Activated T-cell treated with anti-CD3 and anti-CD28 coated beads for 1 hour (primary cell): ENCODE measurements at places on chromosomes 2 and 18.

DNA sequence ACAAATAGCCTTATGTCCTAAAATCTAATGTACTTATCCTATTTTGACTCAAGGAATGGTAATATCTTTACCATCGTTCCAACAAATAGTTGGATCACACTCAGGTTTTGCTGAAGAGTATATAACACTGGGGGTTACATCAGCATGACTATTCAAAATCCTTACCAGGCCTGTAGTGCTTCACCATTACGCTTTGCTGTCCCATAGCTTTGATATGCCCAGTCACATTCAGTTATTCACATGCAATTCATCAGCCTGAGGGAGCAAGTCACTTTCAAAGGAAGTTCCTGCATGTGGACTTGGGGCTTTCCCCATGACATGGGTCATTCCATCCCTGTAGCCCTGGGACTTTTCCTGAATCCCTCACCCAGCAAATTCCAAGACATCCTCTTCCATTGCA is 39.6 kb downstream of the FTCDNL1 start:
- no peak for DNase-seq

DNA sequence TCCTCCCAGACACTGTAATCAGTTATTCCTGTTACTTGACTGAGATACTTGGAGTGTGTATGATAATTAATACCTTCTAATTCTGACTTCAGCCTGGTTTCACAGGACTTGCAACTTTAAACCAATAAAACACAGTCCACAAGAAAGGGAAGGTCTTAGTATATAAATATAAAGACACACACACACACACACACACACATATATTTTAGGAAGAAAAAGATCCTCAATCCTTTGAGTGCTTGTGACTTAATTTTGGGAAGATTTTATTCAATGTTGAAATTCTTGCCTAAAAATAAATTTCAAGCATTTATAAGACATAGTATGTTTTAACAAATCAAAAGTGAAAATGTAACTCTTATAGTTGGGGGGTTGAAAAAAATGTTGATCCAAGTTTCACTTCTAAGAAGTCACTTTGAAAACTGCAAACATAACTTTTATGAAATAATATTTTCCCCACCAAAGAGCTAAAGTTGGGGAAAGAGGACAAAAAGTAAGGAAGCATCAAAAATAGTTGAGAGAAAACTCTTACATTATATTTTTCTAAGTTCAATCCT is 824 bp upstream of the VPS54 start:
- no peak for DNase-seq

DNA sequence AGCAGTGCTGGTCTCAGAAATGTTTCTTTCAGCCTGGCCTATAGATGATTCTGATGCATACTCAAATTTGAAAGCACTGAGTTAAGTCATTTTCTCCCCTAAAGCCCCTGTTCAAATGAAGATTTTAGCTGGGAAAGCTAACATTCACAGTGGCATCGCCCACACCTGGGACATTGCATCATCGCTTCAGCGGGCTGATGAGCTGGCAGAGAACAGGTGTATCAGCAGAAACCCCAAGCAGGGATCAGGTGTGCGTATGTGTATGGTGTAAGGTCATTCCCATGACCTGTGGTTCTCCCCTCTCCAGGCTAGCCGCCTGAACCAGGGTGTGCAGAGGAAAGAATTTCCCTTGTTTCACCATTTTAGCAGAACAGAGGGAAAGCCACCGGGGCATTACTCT is 56.3 kb downstream of the EPAS1 start:
- no peak for DNase-seq

DNA sequence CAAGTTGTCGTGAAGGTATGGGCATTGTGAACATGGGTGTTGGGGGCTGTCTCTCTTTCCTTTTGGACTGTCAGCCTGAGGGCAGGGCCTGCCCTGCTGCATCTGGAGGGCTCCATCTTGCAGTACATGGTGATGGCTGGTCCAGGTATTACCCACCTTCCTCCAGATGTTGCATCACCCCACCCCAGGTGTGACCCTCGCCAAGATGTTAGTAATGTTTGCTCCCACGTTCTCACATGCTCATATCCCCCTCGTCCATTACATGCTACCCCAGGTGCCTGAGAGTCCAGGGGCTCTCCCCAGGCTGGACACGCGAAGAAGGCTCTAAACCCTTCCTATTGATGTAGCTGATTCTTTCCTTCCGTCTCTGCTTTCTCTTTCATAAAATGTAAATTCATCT is 13.9 kb downstream of the ZAP70 start:
- no peak for DNase-seq

- no peak for DNase-seq
Measured at GRCh38 chr2:216192181-216192580, 83.0 kb downstream of the XRCC5 start.

DNA sequence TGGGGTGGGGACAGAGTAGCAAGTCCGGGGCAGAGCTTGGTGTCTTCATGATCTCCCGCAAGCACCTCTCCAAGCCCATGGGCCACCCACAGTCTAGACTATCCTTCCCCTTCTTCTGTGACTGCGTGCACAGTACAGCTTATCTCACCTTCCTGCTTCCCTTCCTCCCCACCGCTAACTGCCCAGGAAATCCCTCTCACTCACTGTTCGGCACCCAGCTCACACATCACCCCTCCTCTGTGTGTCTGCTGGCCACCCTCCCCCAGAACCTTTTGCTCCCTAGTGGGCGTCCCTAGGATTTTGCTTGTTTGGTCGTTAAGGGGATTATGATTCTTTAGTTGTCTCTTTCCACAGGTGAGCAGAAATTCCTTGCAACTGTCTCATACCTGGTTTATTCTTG is 31.5 kb upstream of the SMAD7 start:
- no peak for DNase-seq

GRCh38 chr2:214706986-214707385 is 102.5 kb downstream of the BARD1 start:
- DNase-seq = no peak

DNA sequence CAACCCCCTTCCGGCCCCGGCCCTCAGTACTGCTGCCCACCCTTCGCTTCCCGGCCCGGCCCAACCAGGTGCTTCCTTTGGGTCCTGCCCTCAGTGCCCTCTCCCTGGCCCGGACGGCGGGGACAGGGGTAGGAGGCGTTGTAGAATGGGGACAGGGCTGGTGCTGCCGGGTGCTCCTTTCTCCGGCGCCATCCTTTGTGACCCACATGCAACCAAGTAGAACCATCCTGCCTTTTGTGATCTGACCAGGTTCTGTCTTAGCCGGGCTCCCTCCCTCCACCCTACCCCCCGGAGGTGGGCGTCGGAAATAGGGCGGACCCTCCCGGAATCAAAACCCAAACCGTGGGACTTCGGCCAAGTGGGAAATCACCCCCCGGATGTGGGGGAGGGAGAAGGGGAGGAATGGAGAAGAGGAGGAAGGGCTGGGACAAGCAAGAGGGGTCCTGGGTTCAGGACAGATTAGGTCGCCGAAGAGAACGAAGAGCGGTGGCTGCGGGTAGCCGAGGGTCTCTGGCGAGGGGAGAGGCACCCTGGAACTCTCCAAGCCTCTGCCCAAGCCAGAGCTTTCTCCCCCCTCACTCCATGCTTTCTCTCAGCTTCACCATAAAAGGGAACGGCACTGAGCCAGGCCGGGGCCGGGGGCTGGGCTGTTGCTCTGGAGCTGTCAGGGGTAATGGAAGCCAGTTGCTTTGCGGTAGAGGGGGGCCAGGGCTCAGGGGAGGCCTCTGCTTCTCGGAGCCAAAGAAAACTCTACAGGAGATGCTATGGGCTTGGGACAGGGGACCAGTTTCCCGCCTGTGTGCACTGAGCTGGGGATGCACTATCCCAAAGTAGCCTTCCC is 756 bp upstream of the OST4 start:
- no peak for DNase-seq

DNA sequence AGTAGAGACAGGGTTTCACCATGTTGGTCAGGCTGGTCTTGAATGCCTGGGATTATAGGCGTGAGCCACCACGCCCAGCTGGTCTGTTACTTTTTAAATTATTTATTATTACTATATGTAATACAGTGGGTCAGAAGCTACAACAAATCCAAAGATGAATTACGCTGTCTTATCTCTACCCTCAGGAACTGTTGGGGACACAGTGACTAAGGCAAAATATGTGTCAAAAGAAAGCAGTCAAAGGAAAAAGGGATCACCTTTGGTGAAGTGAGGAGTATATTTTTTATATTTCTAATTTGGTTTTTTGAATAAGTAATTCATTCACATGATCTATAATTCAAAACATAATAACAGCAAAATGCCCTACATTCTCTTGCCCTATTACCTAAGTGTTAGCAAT is 4.7 kb downstream of the CREB1 start:
- no peak for DNase-seq

DNA sequence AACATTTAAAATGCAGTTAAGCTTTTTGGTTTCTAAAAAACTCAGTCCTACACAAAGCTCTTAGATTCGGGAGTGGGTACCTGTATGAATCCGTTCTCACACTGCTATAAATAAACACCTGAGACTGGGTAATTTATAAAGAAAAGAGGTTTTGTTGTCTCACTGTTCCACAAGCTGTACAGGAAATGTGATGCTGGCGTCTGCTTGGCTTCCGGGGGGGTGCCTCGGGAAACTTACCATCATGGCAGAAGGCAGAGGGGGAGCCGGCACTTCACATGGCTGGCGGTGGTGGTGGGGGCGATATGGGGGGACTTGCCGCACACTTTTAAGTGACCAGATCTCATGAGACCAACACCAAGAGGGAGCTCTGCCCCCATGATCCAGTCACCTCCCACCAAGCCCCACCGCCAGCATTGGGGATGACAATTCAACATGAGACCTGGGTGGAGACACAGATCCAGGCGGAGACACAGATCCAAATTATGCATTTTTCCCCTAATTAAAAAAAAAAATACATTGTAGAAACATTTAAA is 222.5 kb downstream of the GBX2 start:
- no peak for DNase-seq

DNA sequence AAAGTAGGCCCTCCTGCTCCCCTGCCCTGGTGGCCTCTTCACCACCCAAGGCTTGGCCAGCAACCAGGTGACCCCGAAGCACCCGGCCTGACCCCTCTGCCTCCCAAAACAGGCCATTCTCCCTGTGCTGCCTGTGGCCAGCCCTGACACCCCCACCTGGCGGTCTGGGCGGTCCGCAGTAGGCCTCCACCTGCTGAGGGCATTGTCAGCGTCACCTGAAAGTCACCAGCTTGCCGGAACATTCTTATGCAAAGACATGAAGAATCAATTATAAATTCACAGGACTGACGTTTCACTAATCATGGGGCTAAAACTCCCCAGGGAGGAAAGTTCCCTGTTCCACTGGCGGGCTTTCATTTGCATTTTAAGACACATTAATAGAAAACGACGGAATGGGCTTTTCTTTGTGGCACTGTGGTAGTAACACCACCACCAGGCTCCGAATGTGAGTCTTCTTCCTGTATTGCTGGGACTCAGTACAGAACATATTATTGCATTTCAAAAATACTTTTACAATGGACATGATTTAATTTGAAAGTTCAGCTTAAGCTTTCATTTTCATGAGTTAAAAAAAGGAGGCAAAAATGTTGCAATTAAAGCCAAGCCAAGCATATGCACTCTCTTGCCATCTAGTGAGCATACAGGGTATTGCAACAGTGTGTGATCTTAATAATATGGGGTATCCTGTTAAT is 57.4 kb downstream of the ADI1 start:
- no peak for DNase-seq

- DNase-seq = no peak
Measured at GRCh38 chr18:9855681-9856080, 30.1 kb upstream of the TXNDC2 start.

DNA sequence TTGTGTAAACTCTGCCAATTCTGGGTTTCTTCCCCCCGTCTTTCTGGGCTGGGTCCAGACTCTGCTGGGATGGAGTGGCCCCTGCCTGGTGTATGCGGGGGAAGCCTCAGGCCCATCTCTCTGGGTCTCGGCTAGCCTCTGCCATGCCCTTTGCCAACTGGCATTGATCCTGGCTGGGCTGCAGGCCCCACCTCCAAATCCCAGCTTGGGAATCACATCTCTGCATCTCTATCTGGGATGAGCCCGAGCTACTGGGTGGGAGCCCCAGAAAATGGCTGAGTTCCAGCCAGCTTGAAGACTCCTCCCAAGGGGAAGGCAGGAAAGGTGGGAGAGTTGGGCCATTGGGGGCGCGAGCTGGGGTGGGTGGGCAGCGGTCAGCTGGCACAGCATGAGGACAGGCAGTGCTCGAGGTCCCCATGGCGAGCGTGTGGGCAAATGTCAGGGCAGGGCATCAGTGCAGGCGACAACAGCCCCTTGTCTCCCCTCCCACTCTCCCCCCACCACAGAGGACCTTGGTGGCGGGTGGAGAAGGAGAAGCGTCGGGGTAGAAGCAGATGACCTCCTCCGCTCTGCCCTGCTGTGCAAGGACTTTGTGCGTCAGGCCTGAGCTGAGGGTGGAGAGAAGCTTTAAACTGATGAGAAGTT is 139.4 kb downstream of the ASB1 start:
- no peak for DNase-seq

DNA sequence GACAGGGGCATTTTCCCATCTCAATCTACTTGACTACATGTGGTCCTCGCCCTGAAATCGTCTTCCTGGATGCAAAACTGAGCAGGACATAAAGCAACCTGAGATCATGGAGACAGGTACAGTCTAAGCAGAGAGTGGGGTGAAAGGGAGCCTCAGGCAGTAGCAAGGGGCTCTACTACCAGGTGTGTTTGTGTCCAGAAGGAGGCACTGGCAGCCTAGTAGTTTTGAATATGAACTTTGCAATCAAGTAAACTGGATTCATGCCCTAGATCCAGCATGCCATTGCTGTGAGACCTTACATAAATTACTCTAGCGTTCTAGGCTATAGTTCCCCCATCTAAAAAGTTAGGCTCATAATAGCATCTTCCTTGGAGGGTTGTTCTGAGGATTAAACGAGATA is 147.4 kb downstream of the TXNL1 start:
- DNase-seq = no peak

DNA sequence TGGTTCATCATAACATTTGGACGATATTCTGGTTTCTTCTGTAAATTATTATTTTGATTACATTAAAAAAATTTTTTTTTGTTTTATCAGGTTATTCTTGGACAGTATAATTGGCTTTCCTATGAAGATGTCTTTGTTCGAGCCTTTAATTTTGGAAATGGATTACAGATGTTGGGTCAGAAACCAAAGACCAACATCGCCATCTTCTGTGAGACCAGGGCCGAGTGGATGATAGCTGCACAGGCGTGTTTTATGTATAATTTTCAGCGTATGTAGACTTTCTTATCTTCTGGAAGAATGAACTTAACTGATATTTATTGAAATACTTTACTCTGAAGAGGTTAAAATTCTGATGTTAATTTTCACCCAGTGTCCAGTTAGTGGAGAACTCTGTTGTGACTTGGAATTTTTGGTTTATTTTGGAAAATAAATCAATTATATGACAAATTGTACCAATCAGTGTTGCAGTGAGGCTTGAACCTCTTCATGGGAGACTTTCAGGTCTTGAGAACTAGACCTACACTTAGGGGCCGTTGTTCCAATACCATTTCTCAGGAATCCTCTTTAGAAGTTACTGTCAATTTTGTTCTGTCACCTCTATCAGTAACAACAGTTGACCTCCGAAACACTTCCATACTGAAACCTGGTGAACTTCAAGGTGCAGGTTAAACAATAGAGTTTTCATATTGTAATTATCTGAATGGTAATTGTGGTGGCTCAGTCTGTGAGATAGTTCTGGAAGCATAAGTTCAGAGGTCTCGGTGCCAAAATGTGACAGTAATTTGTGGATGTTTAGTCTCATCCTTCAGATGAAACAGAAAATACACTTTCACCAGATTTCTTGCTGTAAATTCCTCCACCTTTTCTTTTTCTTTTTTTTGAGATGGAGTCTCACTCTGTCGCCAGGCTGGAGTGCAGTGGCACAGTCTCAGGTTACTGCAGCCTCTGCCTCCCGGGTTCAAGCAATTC is 55.7 kb downstream of the ACSL3 start:
- no peak for DNase-seq

- no peak for DNase-seq
Measured at GRCh38 chr18:53780666-53781065, 443.8 kb downstream of the MBD2 start.
